ENCODE measurements at places on chromosomes 7 and 10.

- DNase-seq, result no peak
Measured at GRCh38 chr10:3238115-3238871, 65.7 kb upstream of the PITRM1 start.

- peak; percentile 46 for DNase-seq
Measured at GRCh38 chr7:7181519-7182155, 707 bp upstream of the C1GALT1 start.

GRCh38 chr7:88399036-88399435 is 92.3 kb upstream of the STEAP4 start:
- no peak for DNase-seq

- no peak for DNase-seq
Measured at GRCh38 chr7:153404124-153404523, 644.6 kb downstream of the ACTR3B start.

DNA sequence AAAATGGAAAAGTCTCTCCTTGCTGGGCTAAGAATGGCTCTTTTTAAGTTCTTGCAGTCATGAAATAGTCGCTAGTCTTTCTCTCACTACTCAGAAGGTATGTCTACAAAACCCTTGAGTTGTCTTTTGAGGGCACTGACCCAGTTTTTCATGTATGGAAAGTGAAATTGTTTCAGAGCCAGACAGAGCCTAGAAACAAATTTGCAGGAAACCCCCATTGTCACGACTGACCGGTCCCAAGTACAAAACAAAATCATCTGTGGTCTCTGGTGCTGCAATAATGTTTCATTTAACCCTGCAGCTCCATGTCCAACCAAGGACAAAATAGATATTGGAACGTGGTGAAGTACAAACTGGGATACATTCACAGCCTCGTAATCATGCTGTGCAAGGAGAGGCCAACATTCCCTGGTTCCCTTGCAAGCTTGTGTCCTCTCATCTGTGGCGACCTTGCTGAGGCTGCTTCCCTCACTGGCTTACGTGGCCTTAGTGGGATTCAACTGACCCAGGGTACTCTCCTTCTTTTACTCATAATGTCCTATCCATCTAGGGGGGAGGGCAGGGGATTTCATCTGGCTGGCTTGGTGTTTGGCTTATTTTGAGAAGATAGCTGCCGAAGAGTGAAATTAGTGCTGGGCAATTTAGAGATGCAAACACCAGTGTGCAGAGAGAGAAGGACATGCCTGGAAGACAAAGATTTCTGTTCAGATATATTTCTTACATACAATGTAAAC is 172.5 kb downstream of the IPMK start:
- no peak for DNase-seq

GRCh38 chr7:107286751-107287621 is 118.2 kb downstream of the HBP1 start:
- no peak for DNase-seq
